ENCODE measurements at places on chromosomes 6 and 20.

DNA sequence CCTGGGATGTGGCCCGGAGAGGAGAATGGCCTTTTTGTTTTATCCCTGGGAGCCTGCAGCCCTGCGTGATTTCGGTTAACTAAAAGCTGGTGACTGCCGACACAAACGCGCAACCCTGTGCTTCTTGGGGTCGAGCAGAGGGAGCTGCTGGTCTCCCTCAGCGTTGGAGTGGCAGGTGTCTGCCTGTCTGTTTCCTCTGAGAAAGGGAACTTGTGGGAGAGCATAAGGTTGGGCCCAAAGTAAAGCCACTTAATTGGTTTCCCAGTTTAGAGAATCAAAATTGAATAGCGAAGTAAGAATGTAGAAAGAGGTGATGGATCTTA, 500 bp downstream of the LTV1 start:
- no peak for DNase-seq

DNA sequence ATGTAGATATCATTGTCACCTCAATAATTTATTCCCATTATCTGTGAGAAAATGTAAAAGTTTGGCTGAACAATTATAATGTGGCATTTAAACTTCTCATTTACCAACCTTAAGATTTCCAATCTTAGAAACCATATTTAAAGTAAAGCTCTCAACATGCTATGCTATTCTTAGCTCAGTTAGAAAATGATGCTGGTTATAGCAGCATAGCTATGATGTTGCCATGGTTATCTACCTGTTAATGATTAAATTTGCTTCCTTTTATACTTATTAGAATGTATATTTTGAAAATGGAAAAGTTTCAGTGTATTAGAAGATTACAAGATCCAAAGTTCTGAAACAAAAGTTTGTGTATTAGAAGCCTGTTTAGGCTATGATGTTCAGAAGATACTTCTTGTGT, 110.1 kb downstream of the GPR63 start:
- no peak for DNase-seq

GRCh38 chr6:49553384-49553783, 2.9 kb downstream of the C6orf141 start:
- DNase-seq = no peak

GRCh38 chr6:148524976-148525375, 182.3 kb downstream of the SASH1 start:
- DNase-seq = no peak

DNA sequence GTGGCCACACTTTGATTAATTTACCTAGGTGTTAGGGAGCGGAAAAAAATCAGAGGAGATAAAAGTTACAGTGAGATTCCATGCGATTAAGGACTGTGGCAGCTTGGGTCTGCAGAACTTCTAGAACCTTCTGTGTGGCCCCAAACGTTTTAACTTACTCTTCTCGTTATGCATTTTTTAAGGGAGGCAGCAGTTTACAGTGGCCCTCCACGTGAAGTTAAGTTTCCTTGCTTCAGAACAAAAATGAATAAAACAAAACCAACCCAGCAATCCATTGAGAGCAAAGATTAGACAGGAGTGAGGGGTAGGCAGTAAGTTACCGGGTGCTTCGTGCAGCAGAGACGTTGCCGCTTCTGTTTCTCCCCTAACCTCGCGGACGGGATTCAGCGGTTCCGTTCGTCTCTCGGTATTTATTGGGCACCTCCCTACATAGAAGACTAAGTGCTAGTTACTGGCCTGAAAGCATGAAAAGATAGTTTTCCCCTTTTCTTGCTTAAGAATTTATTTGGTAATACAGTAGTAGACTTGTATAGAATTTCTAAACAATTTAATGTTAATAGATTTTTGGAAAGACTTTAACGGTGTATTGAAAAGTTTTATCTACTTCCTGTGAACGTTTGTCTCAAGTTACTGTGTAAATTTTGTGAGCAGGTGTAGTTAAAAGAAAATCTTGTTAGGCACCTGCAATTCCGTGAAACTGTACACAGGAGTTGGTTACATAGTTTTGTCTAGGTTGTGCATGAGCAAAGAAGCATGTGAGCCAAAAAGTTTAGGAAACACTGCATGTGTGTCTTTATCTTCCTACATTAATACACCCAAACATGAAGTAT, 1.1 kb downstream of the BAG2 start:
- DNase-seq = no peak

- no peak for DNase-seq
Observed at GRCh38 chr20:58251979-58252591, 23.6 kb upstream of the ANKRD60 start.

DNA sequence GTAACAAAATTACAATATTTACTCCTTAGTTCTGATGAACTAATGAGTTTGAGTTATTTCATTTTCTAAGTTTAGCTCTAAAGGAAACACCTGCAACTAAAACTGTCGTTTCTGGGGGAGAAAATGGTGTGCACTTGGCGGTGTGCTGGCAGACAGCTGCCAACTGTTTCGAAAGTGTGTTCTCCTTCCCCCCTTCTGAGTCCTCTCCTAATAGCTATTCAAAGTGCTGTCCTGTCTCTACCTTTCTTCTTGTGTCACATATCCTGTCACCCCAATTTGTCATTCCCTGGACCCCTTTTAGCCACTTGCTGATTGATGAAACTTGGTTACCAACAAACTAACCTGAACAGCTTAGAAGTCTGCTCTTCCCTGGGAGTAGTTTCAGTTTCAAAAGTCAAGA, 4.9 kb upstream of the UBE2J1 start:
- no peak for DNase-seq

DNA sequence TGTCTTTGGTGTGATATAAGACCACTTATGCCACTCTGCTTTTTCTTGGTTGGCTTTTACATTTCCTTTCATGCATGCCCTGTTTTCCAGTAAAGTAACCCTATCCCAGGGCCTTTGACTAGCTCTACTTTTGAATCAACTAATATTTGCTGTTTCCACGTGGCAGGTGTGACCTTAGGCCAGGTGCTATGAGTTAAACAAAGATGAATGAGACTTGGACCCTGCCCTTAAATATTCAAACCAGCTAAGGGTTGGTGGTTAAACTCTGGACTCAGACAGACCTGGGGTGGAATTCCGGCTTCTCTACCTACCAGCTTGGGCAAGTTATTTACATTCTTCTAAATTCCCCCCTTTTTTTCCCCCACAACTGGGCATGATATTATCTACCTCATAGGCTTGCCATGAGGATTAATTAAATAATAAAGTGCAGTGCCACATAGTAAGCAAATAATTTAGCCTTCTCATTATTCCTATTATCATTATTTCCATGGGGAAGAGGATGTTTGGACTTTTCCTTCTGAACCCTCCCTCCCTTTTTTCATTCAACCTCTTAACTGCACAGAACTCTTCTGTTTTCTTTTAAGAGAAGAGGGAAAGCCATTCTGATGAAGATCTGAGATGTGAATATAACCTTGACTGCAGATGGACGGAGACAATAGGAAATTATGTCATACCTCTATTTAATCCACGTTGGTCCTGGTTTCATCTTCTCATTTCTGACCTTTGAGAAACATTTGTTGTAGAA, 143.6 kb upstream of the TNFAIP3 start:
- no peak for DNase-seq

- no peak for DNase-seq
Observed at GRCh38 chr6:166105341-166106075, 62.1 kb downstream of the TBXT start.

- no peak for DNase-seq
Observed at GRCh38 chr6:150667359-150667758, 67.7 kb downstream of the PLEKHG1 start.

DNA sequence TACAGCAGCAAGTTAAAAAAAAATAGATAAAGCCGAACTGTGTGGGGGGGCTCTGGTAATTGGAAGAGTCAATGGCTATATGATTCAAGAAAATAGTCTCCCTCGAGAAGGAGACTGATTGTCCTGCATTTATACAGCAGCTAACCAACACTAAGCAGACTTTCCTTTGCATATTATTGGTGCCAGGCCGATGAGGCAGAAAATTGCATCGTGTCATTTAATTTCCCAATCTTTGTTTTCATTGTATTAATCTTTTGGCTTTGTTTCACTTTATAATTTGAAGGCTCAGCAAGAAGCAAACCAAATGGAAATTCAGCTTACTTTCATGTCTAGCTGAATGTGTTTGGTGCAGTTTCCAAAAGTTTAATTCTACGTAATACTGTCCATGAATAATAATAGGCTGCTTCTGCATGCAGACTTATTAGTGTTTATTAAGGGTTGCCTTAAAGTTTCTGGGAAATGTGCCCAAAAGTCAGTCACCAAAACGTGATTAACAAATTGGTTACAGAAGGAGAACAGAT, 258.5 kb downstream of the HACE1 start:
- DNase-seq = no peak

GRCh38 chr20:51067792-51068191, 44.9 kb upstream of the KCNG1 start:
- no peak for DNase-seq

DNA sequence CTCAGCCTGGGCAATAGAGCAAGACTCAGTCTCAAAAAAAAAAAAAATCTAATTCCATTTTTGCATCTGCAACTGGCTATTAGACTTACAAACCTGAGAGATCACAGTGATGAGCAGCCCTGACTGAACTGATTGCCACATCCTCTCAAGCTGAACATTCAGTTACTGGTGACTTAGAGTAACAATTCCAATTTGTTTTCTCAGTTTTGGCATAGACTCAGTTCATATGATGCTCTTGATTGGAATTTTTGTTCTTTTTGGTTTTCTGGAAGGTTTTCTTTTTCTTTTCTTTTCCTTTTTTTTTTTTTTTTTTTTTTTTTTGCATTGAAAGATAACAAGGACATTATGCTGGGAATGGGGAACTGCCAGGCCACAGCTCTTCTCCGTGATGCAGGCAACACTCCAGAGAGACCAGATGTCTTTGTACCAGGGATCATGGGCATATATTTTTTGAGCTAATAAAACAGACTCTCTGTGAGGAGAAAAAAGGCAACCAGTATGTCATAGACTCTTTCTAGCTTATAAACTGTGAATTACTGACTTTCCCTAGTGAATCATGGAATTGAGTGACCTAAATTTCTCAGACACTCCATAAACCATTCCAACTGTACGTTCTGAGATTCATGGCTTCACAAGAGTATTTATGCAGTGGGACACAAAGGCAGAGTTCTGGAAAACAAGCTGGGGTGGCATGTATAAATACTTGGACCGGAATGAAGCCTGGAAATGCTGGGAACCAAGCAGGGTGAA, 86.0 kb upstream of the SLC2A12 start:
- no peak for DNase-seq

DNA sequence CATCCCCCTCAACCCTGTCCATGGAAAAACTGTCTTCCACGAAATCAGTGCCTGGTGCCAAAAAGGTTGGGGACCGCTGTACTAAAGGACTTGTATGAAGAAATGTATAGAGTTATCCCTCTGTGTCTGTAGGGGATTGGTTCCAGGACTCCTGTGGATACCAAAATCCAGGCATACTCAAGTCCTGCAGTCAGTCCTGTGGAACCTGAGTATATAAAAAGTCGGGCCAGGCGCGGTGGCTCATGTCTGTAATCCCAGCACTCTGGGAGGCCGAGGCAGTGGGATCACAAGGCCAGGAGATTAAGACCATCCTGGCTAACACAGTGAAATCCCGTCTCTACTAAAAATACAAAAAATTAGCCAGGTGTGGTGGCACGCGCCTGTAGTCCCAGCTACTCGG, 42.0 kb downstream of the LCA5 start:
- DNase-seq = no peak

DNA sequence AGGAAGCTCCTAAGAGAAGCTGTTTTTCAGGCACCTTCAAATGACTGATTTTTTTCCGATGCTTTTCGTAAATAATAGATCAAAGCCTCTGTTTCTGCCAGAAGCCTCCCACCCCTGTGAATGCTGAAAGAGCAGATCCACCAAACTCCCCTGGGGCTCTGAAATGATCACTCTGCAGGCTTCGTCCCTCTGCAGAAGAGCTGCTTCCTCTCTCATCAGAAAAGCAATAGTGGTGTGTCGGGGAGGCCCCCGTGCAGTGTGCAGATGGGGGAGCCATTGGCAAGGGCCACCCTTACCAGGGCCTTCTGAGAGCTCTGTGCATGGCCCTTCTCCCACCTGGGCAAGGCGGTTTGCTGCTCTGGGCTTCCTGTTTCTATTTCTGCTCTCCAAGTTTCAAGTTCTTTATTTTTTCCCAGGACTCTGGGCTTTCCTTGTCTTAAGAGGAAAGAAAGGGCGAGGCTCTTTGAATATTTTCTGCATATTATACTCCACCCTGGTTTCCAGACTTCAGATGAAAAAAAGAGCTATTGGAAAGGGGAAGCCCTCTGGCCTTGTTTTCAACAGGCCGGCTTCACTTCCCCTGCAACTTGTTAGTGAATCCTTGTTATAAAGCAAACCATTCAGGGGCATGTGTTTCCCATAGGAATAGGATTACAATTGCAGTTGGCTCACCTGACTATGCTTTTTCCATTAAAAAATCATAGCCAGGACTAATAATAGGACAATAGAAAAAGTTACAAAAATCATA, 155.2 kb downstream of the TTLL2 start:
- DNase-seq = no peak

- no peak for DNase-seq
Observed at GRCh38 chr6:7671076-7671475, 54.8 kb upstream of the BMP6 start.

DNA sequence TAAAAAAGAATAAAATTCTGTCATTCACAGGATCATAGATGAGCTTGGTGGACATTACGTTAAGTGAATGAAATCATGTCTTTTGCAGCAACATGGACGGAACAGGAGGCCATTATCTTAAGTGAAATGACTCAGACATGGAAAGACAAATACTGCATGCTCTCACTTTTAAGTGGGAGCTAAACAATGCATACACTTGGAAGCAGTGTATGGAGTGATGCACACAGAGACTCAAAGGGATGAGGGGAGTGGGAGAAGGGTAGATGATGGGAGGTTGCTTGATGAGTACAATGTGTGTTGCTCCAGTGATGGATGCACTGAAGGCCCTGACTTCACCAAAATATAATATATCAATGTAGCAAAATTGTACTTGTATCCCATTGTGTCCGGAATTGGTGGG, 293.4 kb downstream of the CD109 start:
- DNase-seq = no peak

- peak; percentile 30 for DNase-seq
Observed at GRCh38 chr6:13278164-13278563, 50.2 kb downstream of the TBC1D7 start.

GRCh38 chr20:34938466-34939163, 17.0 kb downstream of the GSS start:
- DNase-seq = no peak

DNA sequence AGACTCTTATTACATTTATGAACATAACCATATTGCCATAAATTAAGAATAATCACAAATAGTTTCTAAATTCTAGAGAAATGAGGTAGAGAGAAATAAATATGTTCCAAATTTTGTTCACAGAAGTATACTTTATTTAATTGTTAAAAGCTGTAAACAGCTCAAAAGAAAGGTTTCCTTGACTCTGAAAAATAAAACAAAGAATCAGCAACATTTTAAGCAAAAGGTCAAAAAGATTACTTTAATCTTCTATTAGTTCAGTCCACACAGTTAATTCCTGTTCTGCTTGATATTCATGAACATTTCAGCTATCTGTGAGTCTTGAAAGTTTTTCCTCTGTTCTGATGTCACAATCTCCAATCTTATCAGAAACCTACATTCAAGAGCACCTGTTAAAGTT, 197.9 kb downstream of the GJA1 start:
- DNase-seq = no peak

- DNase-seq = no peak
Observed at GRCh38 chr20:1456300-1456699, 10.3 kb downstream of the NSFL1C start.

GRCh38 chr6:123418071-123418470, 218.7 kb downstream of the TRDN start:
- DNase-seq = no peak

- no peak for DNase-seq
Observed at GRCh38 chr6:5522147-5522546, 260.8 kb downstream of the FARS2 start.
